NCI-H1436 (cell line): ENCODE measurements at places on chromosomes 11 and 22.

DNA sequence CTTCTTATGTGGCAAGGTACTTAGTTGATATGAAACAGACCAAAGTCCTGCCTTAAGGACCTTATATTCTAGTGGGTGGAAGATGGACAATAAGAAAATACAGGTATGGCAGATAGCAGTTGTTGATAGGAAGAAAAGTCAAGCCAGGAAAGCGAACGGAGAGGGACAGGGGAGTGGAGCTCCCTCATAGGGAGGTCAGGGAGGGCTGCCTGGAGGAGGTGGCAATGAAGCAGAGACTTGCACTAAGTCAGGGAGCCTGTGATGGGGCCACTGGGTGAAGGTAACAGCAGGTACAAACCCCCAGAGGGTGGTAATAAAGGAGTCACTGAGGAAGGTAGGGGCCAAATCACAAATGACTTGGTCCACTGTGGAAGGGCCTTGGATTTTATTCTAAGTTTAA is 65.3 kb downstream of the ABTB2 start:
- no peak for DNase-seq

DNA sequence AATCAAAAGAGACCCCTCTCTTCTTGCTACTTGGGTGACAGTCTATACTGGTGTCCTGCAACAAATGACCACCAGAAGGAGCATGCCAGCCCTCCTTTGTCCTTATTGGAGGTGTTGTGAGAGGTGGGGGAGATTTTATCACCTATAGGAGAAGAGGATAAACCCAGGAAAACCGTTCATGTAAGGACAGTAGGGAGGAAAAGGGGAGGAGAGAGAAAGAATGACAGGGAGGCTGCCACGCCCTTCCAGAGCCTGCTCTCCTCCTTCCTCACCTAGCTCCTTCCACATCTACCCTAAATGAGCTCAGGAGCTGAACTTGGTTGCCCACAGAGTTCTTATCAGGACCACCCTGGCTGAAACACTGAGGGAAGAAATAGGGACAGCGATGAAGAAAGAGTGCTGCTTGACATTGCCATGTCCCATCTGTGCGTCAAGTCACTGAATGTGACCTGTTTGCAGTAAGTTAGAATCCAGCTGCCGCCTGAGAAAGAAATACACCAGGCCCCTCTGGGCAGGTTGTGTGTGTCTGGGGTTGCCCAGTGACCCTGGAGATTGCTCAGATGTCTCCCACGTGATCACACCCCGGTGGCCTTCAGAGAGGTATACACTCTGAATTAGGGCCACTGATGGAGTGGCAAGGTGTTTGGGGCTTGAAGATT is 40.4 kb upstream of the ETS1 start:
- no peak for DNase-seq

GRCh38 chr22:22901578-22902218 is 14.1 kb downstream of the IGLL5 start:
- DNase-seq, result no peak

DNA sequence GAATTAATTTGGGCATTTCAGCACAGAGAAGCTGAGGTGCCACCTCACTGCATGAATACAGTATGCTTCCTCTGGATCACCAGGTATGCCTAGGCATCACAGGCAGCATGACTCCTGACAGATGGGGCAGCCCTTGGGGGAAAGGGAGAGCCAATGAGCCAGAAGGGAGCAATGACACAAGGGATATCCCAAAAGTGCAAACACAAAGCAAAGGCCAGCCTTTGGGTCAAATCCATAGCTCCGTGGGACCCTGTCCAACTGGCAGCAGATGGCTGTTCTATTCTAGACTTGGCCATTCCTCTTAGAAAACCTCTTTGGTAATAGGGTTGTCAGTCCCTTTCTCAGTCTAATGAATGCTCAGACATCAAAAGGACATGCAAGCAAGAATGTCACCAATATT is 73.3 kb downstream of the SERGEF start:
- DNase-seq, result no peak

DNA sequence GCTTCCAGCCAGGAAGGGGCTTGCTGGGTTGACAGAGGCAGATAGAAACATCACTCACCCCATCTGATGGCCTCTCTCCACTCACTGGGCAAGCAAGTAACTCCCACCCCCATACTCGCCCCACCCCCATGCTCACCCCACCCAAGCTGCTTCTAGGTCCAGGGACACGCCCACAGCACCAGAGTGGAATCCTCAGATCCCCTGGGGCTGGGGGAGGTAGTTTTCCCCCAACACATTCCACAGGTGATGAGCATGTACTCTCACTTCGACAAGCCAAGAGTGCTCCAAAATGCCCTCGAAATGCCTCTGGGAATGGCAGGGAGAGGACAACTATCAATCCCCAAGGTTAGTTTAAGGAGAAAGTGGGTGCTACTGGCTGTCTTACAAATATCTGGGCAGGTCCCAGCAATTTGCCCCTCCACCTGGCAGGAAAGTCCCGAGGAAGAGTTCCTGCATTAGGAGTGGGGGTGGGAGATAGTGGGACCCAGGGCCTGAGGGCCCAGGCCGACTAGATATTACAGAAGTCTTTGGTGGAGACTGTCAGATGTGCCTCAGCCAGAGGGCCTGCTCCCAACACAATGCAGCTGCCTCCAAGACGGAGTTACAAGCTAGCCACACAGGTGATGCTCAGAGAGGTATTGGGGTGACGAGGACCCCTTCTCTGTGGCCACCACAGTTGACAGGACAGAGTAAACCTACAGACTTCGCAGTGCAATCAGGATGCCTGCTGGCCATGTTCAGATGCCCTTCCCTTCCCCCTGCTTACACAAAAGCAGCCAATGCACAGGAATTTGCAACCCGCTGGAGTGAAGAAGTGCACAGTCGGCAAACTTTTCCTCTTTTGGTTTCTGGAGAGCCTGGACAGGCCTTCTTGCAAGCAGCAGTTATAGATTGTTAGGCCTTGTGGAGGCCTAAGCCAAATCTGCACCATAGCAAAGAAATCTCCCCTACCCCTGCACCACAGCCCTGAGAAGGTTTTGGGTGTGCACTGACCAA is 2.9 kb upstream of the LMO1 start:
- DNase-seq, result no peak

GRCh38 chr11:112751772-112752171 is 209.4 kb upstream of the NCAM1 start:
- DNase-seq, result no peak

DNA sequence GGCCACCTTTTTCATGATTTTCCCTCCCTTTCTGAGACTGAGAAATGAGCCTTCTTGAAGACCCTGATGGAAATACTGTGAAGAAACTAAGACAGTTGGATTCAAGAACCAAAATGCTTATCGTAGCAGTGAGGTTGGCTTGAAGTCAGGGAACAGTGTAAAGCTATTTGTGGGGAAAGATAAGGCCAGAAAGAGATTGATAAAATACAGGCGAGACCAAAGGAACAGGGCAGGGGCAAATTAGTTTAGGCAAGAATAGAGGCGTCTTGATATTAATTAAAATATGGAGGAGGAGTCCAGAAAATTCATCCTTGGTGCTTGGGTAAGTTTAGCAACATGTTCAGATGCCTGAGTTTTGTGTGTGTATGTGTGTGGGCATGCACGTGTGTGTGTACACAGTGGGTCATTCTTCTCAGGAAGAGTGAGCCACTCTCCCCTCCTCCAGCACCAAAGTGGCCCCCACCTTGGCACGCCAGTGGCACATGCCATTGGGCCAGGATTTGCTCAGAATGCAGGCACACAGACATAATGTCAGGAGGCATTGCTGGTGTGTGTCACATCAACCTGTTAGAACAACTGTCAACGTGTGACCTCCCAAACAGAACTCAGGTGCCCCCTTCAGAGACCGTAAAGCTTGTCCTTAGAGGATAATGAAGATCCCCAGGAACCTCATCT is 3.9 kb upstream of the EHF start:
- DNase-seq, result no peak

DNA sequence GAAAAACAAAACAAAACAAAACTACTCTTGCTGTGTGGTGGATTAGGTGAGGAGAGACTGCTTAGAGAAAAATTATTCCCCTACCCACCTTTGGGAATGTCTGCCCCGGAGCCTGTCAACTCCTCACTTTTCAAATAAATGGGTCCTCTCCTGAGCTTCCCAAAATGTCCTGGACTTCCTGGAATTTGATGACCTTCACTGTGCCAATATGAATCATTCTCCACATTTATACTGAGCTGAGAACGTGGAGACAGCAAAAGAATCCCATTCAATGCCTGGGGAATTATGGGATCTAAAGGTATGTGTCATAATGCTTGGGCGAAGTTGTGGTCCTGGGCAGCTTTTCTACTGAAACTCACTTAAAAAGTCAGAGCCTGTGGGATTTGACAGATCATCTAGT is 136.8 kb downstream of the KIF18A start:
- no peak for DNase-seq

DNA sequence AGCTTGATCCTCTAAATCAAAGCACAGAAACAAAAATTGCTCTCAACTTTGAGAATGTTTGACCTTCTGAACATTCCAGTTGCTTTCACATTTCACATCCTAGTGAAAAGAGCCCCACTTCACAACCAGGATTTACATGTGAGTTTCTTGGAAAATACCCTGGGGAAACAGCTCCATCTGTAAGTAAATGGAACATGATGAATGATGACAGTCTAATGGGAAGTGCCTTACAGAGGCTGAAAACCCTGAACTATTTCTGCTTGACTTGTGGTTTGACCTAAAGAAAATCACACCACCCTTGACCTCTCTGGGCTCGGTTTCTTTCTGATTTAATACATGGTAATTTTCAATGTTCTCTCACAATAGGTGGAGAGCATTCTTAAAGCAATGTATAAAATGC is 499.4 kb upstream of the API5 start:
- DNase-seq, result no peak

DNA sequence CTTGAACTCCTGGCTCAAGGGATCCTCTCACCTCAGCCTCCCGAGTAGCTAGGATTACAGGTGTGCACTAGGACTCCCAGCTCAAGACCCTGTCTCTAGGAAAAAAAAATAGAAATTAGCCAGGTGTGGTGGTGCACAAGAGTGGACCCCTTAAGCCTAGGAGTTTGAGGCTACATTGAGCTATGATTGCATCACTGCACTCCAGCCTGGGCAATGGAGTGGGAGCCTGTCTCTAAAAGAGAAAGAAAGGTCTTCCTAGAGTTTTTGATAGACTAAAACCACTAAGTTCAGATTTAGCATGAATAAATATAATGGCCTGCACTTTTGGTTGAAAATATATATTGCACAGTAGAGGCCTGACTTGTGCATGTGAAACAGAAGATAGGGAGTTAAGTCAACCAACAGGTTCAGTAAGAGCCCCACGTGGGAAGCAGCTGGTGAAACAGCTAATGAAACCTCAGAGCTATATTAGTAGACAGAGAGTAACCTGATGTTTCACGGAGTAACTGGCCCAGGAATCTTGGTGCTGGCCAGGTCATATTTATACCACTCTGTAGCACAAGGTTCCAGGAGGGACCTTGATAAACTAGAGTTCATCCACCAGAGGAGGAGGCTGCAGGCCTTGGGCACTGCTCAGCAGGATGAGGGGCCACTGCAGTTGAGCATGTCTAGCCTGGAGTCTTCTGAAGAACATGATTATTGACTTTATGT is 4.6 kb upstream of the MICAL3 start:
- no peak for DNase-seq

DNA sequence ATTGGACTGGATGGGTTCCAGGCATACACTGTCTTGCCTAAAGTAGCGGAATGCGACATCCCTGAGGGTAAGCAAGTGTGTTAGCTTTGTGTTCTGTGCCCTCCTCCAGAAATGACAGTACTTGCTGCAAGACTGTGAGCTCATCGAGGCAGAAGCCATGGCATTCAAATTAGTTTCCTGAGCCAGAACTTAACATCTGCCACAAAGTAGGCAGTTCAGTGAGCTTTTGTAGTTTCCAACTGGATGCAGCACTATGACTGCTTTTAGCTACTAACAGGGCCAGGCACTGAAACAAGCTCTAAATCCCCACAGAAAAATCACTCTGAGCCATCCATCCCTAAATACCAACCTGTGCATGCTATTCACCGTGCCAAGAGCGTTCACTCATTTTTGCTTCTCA is 1.2 kb upstream of the FAR1 start:
- no peak for DNase-seq

GRCh38 chr22:26998129-26998528 is 340.7 kb downstream of the MIAT start:
- no peak for DNase-seq

DNA sequence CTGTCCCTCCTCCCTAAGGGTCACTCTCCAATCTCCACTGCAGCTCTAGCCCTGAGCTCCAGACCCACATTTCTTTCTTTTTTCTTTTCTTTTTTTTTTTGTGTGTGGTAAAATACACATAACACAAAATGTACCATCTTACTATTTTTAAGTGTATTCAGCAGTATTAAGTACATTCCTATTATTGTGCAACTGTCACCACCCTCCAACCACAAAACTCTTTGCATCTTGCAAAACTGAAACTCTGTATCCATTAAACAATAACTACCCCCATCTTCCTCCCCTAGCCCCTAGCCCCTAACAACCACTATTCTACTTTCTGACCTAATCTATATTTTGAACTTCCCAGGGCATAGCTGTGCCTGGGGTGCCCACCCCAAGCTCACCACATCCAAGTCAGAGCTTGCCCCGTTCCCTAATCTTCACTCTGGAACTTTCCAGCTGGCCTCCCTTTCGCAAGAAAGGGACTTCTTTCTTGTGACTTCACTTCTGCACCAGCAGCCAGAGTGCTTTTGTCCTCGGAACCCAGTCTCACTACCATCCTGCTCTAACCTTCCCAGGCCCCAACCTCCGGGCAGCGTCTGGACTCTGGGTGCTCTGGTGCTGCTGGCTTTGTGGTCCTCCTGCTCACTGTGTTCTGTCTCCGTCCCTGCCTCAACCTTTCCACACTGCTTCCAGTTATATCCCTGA is 30.7 kb downstream of the PARVG start:
- DNase-seq, result no peak

GRCh38 chr11:131301306-131301705 is 69.1 kb upstream of the NTM start:
- DNase-seq, result no peak

GRCh38 chr11:13629779-13630178 is 38.7 kb upstream of the FAR1 start:
- DNase-seq, result no peak

DNA sequence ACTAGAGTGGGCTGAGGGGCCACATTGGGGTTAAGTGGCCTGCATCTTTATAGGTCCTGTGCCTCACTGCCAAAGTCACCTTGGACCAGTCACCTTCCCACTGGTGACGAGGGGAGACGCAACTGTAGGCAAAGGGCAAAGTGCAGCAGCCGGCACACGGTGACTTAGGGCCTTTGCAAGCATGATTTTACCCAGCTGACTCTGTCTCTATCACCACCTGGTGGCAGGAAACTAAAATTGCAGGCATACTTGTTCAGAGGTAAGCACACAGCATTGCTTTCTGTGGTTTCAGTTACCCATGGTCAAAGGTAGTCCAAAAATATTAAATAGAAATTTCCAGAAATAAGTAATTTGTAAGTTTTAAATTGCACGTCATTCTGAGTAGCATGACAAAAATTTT is 1164.4 kb downstream of the BRD1 start:
- no peak for DNase-seq

GRCh38 chr11:11381471-11382105 is 28.5 kb upstream of the CSNK2A3 start:
- DNase-seq, result no peak

GRCh38 chr11:65432686-65433582 is 10.3 kb downstream of the NEAT1 start:
- DNase-seq, result no peak
